ENCODE measurements at places on chromosomes 11 and 22.

DNA sequence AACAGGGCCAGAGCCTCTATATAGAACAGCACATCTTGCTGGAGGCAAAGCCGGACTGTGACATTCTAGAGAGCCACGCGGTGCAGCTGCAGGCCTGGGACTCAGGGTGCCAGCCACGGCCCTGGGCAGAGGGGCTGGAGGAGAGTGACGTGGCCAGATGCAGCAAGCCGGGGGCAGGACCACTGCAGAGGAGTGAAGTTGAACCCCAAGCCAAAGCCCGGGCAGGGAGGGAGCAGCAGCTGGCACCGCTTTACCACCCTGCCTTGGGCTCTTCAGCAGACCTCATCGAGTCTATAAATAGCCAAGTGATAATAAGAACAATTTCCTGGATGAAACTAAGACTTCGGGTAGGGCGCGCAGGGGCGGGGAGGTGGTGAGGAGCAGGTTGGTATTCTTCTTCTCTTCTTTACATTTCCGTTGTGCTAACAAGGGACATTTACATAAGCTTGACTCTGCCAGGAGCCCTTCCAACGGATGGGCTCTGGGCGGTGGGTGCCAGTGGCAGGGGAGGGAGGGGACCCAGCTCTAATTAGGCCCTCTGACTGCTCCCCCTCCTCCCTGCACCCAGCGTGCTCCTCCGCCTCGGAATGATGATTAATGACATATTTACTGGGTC is 110.2 kb downstream of the ST3GAL4 start:
- DNase-seq = no peak

GRCh38 chr11:91435694-91436395 is 788.8 kb upstream of the FAT3 start:
- no peak for DNase-seq

GRCh38 chr11:8025123-8025522 is 38.0 kb downstream of the EIF3F start:
- peak; percentile 78 for DNase-seq

GRCh38 chr11:95706974-95707387 is 82.6 kb downstream of the FAM76B start:
- no peak for DNase-seq

GRCh38 chr11:28615542-28615941 is 507.4 kb downstream of the METTL15 start:
- DNase-seq = peak; percentile 14

- DNase-seq = peak; percentile 96
These were observed 61.5 kb downstream of the MIAT start for GRCh38 chr22:26718905-26719304.

DNA sequence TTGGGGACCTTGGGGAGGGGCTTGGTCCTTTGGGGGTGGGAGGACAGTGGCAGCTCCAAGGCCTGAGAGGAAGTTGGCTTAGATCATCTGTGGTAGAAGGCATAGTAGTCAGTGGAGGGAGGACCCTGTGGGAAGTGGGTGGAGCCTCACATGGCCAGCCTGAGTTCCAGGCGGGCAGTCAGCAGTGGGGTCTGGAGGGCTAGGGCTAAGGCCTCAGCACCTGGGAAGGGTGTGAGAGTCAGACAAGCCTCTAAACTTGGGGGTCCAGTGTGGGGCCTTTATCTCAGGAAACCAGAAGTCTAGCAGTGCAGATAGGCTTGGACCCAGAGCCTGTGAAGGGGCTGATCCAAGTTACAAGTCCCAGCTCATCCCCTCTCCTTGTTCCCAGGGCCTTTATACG is 4.0 kb downstream of the NLRX1 start:
- DNase-seq = no peak

DNA sequence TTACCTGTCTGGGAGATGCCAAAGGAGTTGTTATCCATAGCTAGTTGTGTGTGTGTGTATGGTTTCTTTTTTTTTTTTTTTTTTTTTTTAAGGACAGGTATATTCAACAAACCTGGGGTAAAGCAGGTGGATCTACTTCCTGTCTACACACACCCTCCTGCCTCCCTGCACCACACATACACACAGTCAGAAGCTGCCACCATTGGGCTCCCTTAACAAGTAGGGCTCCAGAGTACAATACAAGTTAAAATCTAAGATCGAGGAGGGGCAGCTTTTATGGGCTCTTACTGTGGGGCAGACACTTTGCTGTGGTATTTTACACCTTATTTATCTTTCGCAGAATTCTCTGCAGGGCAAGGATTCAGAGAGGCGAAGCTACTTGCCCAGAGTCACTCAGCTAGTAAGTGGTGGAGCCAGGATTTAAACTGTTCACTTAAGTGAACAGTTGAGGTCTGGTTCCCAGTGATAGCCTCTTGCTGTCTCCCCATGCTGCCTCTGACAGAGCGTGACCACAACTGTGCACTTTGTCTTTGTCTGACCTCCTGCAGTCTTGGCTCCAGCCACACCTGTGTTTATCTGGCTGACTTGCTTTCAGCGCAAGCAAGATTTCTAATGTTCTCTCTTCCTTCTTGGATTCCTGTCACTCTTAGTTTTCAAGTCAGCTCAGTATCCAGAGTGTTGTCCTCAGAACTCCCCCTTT is 135.0 kb downstream of the CSNK2A3 start:
- DNase-seq = no peak

DNA sequence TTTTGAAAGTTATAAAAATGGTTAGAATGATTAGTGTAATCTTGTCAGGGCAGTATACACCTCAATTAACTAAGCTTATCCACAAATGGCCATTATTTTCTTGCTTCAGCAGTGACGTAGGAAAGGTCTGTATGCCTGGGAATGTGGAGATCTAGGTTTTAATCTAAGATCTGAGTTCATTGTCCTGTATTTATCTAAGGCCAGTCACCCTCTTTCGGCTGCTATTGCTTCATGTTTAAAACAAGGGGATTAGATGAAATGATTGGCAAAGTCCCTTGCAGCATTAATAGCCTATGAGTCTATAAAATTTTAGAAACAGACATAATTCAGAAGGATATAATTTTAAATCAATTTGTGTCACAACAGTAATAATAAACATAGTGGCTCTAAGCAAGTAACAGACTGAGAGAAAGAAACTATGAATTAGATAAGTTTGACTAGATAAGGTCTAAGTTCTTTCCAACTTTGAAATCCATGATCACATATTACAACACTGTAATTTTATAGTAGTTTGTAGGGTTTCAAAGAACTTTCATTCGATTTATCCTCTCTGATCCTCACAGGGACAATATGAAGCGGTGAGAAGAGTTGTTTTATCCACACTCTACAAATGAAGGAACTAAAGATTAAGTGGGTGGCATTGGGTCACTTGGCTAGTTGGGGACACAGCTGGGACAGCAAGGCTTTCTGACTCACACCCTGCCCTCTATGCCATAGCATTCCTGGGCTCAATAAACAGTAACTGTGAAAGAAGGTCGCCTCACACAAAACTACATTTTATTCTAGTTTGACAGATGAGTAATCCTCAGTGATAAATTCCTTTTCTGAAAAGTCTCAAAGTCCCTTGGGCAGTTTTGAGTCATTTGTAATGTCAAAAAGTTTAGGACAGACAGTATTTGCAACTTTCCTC is 60.6 kb upstream of the RDX start:
- peak; percentile 96 for DNase-seq

GRCh38 chr11:68212421-68213134 is 518 bp downstream of the KMT5B start:
- DNase-seq = peak; percentile 74

DNA sequence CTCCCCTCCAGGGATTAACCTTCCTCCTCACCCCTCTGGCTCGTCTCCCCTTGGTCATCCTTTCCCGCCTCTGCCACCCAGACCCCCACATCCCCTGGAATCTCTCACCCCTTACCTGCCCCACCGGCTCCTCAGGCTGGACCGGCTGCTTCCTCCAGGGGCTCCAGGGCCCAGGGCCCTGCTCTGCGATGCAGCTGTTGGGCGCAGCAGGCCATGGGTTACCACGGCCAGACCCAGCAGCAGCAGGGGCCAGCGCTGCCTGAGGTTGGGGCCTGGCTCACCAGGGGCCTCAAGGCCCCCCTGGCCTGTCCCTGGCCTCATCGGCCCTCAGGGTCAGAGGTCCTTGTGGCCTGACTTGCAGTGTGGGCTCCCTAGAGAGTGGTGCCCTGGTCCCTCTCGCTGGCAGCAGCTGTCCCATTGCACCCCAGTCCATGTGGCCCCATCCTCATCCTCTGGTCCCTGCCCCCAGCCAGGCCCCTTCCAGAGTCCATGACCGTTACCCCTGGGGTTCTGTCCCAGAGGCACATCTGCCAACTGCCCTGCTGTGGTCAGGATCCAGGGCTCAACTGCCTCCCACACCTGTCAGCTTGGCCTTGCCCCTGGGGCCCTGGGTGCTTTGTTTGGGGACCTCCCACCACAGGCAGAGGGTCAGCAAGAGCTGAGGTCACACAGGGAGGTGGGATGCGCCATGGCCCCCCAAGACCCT is at the start of gene IGLL1:
Gene IGLL1 (minus strand): TSS at position 421 of the 706 bp plus-strand sequence. CDS start 100 bp downstream, at position 321.
- no peak for DNase-seq

DNA sequence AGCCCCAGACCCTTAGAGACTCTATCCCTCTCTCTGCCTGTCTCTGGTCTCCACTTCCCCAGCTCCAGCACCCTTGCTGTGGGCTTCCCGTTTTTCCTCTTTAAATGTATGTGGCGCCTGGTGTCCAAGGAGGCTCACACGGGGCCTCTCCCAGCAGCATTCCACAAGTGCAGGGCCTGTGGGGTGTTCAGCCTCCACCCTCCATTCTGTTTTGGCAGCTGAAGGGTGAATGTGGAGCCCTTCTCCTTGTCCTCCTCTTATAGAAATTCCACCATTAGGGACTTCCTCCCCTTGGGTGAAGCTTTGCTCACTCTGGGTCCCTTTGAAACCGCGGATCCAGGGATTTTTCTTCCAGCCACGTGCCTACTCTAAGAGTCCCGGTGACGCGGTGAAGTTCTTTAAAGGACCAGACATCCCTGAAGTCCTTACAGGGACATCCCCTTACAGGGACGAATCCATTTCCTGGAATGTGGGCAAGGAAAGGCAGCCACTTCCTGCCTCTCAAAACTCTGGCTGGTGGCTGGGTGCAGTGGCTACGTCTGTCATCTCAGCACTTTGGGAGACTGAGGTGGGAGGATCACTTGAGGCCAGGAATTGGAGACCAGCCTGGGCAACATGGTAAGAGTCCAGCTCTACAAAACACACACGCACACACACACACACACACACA is 1.6 kb upstream of the TSPAN18 start:
- no peak for DNase-seq

DNA sequence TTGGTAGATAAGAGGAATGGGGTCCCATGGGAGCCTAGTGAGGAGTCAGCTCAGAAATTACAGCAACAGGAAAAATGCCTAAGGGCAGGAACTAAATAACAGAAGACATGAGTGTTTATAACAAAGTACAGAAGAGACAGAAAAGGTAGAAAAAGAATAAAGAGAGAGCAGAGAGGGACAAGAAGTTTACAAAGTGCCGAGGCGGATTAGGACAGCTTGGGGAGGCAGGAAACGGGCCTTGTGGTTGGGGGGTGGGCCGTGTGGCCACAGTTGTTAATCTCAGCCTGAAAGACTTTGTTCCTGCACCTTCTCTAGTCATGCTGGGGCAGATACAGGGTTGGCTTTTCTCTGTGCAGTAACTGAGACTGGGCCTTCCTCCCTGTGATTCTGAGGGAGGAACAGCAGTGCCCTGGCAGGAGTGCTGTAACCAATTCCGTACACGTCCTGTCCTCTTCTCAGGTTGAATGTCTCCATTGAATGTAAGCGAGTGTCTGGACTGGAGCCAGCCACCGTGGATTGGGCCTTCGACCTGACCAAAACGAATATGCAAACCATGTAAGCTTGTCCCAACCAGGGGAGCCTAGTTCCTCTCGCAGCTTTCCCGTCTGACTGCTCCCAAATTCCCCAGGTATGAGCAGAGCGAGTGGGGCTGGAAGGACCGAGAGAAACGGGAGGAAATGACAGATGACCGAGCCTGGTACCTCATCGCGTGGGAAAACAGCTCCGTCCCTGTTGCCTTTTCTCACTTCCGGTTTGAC is 13.2 kb downstream of the NAA40 start:
- no peak for DNase-seq

DNA sequence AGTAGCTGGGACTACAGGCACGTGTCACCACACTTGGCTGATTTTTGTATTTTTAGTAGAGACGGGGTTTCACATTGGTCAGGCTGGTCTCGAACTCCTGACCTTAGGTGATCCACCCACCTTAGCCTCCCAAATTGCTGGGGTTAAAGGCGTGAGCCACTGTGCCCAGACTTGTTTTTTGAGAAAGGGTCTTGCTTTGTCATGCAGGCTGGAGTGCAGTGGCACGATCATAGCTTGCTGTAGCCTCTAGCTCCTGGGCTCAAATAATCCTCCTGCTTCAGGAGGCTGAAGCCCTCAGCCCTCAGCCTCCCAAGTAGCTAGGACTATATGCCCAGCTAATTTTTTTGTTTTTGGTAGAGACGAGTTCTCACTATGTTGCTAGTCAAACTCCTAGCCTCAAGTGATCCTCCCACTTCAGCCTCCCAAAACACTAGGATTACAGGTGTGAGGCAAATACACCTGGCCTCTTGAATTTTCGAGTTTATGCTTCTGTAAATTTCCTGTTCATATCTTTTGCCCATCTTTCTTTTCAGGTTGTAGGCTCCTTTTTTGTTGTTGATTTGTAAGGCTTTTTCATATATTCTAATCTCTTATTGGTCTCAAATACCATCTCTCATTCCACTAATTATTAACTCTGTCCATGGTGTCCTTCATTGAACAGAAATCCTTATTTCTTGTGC is 3.4 kb upstream of the RBM4B start:
- DNase-seq = no peak

GRCh38 chr11:58958500-58958899 is 19.2 kb downstream of the GLYATL1 start:
- DNase-seq = peak; percentile 5

GRCh38 chr11:74870485-74870884 is 78.4 kb downstream of the XRRA1 start:
- no peak for DNase-seq

DNA sequence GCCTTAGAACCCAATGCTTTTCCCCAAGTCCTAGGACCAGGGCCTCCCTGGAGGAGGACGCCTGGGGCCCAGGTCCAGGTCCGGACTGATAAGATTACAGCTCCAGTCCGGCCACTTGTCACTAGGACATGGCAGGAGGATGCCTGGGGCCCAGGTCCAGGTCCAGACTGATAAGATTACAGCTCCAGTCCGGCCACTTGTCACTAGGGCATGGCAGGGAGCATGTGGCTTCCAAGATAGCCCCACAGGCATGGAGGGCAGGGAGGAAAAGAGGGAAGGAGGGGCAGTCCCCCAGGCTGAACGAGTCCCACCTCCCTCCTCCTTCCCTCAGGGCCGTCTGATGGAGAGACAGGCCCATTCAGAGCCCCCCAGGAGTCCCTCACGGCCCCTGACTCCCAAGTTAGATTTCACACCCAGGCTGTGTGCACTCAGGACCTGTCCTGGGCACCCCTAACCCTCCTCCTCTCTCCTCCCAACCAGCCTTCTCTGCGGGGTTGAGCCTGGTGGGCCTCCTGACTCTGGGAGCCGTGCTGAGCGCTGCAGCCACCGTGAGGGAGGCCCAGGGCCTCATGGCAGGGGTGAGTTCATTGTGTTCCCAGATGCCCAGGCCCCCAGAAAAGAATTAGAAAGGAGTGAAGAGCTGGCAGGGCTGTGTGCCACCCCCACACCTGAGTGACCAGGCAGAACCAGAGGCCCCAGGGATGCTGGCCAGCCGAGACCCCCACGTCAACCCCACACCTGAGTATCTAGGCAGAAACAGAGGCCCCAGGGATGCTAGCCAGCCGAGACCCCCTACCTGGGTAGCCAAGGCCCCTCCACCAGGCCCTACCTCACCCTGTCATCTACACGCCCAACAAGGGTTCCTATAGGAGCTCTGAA is 2.1 kb downstream of the TSPAN32 start:
- no peak for DNase-seq

- DNase-seq = no peak
These were observed 18.6 kb downstream of the PHLDB1 start for GRCh38 chr11:118625976-118626375.

GRCh38 chr22:39946126-39946502 is 14.1 kb upstream of the TMA7B start:
- DNase-seq = no peak
